ENCODE measurements at places on chromosomes 13 and 19.

- DNase-seq = no peak
Observed at GRCh38 chr19:33804021-33804799, 7.5 kb downstream of the KCTD15 start.

DNA sequence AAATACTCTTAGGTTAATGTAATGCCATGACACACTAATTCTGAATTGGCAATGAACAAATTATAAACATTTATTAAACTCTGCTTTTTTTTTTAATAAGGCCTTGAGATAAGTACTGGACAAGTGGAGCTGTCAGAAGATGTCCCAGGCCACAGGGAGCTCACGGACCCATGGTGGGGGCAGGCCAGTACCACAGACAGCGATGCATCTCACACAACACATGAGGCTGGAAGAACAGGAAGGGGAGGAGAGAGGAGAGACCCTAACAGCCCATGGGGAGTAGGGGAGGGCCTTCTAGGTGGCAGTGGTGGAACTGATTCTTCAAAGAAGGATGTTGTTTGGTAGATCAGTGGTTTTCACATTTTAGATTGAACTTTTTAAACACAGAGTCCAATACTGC is 128.4 kb downstream of the LHFPL6 start:
- no peak for DNase-seq

GRCh38 chr13:47175172-47175866 is 278.5 kb upstream of the HTR2A start:
- no peak for DNase-seq

DNA sequence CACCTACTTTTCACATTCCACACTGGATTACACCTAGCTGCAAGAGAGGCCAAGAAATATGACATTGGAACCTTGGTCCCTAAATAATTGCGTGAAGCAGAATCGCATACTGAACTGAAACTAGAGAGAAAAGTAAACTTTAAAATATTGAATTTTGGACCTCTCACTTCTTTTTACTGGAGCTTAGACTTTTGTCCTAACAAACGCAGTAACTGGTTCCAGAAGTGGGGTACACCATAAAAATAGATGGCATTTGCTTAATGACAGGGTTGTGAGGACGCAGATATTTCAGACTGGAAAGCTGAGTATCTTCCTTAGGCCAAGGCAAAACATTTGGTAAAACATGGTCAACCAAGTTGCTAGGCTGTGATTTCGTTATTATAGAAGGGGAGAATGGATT is 19.2 kb upstream of the TPM4 start:
- DNase-seq = no peak

- no peak for DNase-seq
Observed at GRCh38 chr19:16003391-16003790, 54.6 kb downstream of the OR10H4 start.

GRCh38 chr13:68173111-68173510 is 943.0 kb upstream of the PCDH9 start:
- no peak for DNase-seq

DNA sequence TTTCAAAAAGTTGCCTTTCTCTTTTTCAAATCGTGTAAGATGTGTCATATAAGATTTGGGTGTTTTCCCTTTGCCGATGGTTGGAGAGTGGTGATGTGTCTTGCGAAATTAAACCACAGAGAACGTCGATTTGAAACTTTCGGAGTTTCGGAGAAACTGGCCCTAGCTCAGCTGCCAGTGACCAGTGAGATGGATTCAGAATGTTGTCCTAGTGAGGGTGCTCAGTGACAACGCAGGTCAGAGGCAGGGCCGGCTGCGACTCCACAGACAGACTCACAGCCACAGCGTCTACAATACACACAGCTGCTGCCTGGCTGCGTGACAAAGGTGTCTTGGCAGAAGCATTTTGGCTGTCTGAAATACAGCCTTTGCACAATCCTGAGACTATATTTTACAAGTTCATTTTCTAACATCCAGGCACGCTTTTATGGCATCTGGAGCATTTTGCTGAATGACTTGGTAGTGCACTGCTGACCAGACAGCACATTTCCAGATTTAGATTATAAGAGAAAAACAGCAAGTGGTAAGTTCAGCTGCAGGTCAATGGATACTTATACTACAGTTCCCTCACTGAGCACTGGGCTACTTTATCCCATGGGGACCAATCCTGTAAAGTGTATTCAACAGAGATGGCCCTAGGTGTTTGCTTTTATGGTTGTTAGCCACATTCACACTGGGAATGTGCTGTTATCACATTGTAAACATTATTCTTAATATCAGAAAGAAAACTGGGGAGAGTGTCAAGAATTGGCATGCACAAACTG is 207.5 kb downstream of the KCNRG start:
- no peak for DNase-seq

GRCh38 chr19:22733691-22734090 is 50.3 kb downstream of the ZNF99 start:
- no peak for DNase-seq

DNA sequence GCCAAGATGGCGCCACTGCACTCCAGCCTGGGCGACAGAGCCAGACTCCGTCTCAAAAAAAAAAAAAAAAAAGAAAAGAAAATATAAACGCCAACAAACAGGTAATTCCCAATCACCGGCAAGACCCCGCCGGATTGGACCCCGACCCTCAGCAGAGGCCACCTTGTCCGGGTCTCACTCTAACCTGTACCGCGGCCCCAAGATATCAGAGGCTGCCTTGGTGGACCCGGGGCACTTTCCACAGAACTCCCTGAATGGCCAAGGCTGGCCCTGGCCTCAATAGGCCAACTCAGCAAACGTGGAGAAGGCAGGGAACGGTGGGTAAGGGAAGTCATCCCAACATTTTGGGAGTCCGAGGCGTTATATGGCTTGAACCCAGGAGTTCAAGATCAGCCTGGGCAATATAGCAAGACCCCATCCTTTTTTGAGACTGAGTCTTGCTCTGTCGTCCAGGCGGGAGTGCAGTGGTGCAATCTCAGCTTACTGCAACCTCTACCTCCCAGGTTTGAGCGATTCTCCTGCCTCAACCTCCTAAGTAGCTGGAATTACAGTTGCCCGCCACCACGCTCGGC is 27.8 kb downstream of the MAN2B1 start:
- DNase-seq = no peak

DNA sequence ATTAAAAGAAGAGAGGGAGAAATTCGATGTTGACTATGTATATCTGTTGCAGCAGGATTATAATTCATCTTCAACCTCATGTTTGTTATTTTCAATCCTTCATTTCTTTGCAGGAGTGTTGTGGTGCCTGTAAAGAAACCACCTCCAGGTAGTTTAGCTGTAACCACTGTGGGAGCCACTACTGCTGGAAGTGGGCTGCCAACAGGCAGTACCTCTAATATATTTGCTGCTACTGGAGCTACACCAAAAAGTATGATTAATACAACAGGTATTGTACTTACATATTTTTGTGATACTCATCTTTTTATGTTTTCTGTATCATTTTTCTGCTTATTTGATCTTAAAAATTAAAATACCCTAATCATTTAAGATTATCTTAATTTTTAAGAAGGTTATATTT is 266.5 kb downstream of the NBEA start:
- no peak for DNase-seq

DNA sequence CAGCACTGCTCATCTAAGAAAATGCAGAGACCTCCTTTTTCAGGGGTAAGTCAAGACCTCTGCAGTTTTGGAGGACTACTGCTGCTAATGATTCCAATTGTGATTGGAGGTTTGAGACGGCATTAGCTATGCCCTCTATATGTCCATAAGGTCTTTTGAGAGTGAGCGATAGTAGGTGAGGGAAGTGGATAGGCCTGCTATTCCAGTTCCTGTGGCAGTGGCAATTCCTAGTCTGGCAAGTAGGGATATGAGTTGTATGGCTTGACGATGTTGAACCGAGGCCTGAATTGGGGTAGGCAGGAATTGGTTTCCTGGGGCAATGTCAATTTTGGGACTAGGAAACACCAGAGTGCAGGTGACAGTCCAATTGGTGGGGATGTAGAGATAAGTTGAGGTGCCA is 913.1 kb upstream of the SLITRK5 start:
- no peak for DNase-seq

DNA sequence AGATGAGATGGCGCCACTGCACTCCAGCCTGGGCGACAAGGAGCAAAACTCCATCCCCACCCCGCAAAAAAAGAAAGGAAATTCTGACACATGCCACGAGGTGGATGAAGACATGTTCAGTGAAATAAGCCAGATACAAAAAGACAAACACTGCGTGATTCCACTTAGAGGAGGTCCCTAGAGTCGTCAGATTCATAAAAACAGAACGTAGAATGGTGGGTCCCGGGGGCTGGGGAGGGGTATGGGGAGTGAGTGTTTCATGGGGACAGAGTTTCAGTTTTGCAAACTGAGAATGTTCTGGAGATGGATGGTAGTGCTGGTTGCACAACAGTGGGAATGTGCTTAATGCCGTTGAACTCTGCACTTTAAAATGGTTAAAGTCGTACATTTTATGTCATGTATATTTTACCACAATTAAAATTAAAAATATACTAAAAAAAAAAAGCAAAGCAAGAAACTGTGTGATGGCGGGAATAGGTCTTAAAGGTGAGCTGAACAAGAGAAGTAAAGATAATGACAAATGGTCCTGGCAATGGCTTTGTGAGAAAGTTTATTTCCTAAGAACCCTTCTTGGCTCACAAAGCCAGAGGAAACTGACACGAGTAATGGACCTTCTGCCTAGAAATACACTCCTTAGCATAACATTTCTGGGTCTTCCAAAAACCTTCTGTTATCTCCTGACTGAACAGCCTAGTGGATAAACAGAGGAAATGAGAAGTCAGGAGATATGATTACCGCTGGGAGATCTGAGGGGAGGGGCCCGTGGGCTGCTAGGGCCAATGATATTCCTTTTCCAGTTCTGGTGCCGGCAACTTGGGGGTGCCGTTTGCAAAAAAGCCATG is 4.2 kb upstream of the SPC24 start:
- DNase-seq = no peak

GRCh38 chr19:4455719-4456475 is 1.7 kb downstream of the UBXN6 start:
- DNase-seq = no peak

DNA sequence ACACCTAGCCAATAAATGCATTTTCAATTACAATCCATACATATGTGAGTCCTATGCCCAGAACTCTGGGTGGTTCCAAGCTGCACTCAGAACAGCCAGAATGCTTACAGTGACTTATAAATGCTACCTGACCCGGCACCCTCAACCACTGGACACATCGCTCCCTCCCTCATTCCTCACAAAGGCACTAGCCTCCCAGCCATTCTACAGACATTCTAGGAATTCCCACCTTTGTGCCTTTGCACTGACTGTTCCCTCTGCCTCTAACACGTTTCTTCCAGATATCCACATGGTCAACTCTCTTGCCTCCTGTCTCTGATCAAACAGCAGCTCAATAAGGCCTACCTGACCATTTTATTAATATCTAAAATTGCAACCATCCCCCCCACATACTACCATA is 99.9 kb downstream of the LHFPL6 start:
- no peak for DNase-seq

DNA sequence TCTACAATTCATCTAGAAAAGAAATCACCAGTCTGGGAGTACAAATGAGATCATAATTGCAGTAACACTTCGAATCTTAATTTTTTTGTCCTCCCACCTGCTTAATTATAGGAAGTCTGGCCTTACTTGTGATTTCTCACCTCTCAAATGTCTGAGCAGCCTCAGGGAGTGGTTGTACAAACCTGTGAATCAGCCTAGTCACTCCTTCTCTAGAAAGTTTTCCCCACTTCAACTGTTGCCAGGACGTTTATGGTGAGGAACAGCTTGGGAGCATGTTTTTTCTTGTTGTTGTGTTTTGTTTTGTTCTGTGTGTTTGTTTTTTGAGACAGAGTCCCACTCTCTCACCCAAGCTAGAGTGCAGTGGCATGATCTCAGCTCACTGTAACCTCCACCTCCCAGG is 50.3 kb upstream of the CLDN10 start:
- no peak for DNase-seq

DNA sequence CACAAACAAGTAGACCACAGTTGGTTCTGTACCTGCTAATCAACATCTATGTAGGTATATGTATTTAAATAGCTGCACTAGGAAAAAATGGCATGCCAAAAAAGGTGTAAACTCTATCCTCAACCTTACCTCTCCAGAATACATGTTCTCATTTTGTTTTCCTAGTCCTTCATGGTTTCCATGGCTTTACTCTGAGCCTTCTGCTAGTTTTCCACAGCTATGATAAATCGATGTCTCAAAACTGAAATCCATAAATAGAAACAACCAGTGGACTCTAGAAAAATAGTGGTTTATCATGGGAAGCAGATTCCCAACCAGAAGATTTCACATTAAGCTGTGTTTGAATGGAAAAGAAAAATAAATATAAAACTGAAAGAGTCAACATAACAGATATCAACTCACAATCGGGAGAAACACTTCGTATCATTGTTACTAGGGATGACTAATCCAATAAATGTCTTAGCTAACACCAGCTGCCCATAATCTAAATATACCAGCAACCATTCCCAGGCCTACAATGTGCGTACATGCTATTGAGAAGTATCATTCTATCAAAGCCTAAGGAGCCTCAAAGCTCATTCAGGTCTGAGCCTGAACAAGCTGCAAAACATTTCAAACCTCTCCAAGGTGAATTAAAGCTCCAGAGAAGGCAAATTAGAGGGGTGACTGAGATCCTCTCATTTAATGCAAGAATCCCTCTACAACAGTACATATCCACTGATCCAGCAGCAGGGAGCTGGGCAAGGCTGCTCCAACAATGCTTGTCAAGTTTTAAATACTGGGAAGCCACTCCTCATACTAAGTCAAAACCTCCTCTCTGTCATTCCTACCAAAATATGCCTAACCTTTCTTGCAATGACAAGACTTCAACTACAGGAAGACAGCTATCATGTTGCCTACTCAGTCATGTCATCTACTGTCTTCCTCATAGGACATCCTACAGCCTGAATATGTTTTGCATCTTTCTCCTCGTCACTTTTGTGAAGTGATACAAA is 90.2 kb downstream of the KCTD12 start:
- DNase-seq = no peak

DNA sequence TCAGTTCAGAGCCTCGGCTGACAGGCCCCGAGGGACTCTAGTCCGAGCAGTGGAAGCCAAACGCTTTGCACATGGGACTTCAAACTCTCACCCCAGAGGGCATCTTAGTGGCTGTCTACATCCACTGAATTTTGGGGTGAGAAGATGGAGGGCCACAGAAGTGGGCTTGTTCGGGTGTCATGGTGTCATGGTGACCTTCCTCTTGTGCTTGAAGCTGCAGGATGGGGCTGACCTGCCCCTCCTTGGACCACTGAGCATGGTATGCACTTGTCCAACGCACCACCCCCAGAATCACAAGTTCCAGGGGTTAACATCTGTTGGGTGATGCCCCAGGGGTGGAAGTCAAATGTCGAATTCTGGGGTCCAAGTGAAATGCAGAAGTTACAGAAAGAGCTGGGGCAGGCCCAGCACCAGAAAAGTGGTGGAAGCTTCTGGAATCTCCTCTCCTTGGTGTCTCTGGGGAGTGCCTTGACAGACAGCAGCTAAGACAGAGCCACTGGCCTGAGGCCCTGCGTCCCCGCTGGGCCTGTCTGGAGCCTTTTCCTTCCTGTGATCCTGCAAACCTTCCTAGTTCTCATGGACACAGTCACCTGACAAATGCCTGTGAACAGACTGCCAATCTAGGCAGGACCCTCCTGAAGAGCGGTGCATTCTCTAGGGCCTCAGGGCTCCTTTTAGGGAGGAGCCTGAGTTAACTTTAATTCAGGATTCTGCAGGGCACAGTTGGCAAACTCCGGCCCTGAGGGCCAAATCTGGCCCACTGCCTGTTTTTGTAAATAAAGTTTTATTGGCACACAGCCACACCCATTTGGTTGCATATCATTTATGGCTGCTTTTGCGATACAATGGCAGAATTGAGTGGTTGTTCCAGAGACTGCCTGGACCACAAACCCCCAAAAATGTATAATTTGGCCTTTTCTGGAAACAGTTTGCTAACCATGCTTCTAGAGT is 65.1 kb upstream of the RANBP3 start:
- DNase-seq = no peak

- no peak for DNase-seq
Observed at GRCh38 chr13:40585911-40586471, 80.5 kb downstream of the FOXO1 start.
